Stimulated activated CD8-positive, alpha-beta memory T cell treated with anti-CD3 and anti-CD28 coated beads, Interleukin-15, amount 100 ng/mL, for 4 hours (primary cell): ENCODE measurements at places on chromosomes 16 and 17.

DNA sequence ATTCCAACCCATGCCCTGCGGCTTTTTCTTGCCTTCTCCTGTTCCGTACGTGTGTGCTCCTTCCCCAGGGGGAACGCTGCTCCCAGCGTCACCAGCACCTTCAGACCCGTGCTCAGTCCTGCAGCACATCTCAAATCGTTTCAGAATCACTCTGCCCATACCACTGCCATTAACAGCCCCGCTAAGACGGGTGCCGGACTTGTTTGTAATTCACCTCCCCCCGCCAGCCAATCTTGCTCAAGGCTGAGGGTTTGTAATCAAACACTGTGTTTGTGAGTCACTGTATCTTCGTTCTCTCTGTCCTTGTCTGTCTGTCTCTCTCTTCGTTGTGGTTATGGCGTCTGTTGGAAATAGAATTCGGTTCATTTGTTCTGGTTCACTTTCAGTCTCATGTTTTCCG is 17.3 kb downstream of the CARD14 start:
- DNase-seq: no peak

- no peak for DNase-seq
Observed at GRCh38 chr16:73308771-73309170, 260.8 kb upstream of the ZFHX3 start.

DNA sequence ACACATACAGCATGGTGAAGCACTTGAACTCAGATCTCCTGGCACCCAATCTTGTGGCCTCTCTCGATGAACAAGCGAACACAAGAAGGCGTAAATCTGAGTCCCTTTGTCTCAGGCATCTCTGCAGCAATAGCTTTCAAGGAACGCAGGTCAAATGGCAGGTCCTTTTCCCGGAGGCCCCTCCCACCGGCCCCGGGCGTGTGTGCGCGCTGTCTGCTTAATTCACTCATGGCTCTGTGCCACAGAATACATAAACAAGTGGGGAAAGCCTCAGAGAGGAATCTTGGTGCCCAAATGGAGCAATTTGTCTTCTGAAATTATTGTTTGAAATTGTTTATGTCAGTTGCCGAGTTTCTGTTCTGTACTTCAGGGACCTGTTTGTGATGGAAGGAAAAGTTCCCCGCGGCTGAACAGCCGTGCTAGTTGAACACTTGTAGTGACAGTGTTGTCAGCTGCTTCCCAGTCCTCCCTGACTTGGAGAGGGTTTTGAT is 14.8 kb downstream of the MYOCD start:
- DNase-seq: no peak

DNA sequence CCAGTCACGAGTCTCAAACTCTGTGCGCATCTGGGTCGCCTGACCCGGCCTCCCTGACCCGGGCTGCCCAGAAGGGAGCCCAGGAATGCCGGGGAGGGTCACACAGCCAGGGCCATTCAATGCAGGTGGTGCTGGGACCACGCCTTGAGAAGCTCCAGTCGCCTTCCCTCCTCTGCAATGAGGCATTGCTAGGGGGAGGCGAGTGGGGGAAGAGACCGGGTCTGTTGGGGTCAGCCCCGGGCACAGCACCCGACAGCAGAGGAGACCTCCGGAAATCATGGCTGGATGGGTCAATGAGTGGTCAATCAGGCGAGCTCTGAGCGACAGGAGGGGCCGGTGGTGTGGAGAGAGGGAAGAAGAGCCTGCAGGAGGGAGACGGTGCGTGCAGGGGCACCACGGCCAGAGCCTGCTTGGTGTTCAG is 13.3 kb downstream of the JPH3 start:
- DNase-seq: no peak

DNA sequence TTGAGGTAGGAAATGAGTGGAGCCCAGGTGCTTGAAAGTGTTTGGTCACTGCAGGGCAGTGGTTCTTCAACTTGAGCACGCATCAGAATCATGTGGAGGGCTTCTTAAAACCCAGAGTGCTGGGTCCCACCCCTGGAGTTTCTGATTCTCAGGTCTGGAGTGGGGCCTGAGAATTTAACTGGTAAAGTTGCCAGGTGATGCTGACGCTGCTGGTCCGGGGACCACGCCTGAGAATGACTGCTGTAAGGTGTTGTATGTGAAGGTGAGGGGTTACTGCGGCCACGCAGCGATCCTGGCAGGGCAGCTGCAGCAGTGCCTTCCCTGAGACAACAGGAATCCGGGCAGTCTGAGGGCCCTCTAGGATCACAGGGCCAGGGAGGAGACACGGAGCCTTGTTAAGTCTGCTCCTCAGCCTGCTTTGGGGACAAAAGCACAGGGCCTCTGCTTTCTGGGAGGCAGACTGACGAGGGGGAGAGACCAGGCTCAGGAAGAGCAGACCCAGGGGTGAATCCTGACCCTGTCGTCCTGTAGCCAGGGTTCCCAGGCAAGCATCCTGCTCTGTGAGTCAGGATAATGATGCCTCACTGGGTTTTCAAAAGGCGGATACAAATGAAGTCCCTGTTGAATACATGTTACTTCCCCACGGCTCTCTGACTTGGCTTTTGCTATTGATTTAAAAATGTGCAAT is 16.2 kb downstream of the CCDC42 start:
- DNase-seq: no peak

- no peak for DNase-seq
Observed at GRCh38 chr17:47254403-47254943, 846 bp downstream of the ITGB3 start.

- no peak for DNase-seq
Observed at GRCh38 chr17:43549496-43549895, 3.4 kb upstream of the ETV4 start.

DNA sequence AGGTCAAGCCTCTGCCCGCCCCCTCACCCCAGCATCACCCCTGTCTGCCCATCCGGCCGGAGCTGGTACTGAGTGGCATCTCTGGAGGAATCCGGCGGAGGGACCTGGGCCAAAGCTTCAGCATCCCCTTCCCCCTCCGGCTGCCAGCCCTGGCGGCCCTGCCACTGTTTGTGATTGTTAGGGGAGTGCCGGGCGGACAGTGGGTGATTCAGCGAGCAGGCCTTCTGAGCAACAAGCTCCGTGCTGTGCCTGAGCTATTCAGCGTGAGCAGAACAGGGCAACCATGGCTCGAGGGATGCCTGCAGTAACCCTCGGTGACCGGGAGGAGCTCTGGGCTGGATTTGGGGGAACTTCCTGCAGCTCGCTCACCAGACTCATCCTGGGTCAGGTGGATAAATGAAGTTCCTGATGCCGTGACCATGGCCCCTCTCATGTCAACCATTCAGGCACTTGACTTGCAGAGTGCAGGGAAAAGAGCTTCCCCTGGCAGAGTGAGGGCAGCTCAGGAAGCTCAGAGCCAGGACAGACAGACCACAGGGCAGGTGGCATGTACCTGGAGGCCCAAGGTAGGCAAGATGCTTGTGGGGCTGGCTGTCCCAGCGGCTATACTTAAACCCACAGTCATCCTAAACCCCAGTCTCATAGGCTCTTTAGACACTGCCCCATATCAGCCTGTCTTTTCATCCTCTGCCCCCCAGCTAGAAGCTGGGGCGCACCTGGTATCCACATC is 24.3 kb upstream of the MLKL start:
- DNase-seq: no peak

- DNase-seq: no peak
Observed at GRCh38 chr16:626787-627453, 3.9 kb upstream of the WFIKKN1 start.

- no peak for DNase-seq
Observed at GRCh38 chr16:457732-458400, 32.4 kb downstream of the RAB11FIP3 start.

DNA sequence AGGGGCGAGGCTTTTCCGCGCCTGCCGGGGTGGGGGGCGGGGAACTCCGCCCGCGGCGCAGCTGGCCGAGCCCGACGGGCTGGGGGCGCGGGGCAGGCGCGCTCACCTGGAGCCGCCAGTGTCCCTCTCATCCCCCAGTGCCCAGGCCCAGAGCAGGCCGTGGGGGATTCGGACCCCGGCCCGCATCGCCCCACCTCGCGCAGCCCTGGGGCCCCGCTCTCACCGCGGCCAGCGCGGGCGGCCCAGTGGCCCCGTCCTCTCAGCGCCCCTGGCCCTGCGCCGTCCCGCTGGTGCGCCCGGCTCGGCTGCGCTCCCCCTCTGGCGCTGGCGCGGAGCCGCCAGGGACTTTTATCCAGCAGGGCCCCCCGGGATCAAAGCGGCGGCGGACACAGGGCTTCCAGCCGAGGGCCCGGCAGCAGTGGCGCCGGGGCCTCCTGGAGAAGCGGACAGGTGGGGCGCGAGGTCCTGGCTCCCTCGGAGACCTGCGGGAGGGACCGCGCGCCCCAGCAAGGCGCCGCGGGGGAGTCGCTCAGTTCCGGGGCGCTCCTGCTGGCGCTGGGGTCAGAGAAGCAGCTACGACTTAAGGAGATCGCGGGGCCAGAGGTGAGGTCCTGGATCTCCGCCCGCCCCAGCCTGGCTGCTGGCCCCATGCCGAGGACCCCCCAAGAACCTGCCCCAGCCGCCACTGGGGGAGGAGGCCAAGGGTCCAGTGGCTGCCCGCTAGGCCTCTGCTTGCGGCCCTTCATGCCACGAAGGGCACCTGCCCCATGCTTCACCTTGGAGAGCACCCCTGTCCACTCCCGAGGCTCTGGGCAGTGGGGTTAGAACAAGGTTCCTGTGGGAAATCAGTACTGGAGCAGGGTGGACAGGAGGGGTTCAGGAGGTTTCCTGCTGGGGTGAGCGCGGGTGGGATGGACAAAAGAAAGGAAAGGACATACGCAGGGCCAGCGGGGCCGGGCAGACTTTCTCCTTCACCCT is 823 bp upstream of the NOTUM start:
- no peak for DNase-seq

DNA sequence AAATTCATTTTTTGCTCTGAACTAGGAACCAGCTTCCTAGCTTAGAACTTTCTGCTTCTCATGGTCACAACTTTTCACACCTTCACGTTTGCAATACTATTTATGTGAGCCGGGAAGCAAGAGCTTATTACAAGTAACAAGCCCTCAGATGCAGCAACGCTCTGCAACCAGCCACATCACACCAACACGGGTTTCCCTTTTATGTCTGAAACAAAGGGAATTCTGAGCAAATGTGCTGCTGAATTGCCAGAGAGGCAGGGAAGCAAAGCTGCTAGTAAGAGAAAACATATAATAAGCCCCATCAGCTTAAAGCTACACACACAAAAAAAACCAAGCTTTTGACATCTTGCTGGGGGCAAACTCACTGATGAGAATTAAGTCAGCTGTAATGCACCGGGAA is 122.2 kb downstream of the SLC39A11 start:
- DNase-seq: no peak

- no peak for DNase-seq
Observed at GRCh38 chr17:604765-605164, 109.9 kb downstream of the VPS53 start.

- no peak for DNase-seq
Observed at GRCh38 chr17:74527081-74527480, 4.2 kb downstream of the CD300LB start.

- no peak for DNase-seq
Observed at GRCh38 chr17:7219229-7219811, 316 bp downstream of the DLG4 start.

DNA sequence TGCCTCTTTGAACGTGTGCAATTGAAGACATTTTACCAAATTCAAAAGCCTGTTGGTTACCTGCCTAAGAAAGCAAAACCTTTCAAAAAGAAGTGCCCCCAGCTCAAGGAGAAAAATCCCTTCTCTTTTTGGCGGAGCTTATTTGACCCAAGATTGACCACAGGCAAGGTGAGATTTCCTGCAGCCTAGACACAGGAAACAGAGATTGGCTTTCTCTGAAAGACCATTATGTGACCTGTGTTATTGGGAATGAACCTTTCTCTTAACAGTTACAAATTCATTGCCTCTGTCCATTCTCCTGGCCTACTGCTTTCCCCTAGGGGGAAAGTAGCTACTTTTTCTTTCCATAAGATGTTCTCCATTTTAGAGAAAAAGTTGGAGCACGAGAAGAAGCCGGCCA is 42.1 kb upstream of the MAF start:
- DNase-seq: no peak

- DNase-seq: no peak
Observed at GRCh38 chr17:50194934-50195865, 6.2 kb downstream of the COL1A1 start.

GRCh38 chr16:82852388-82853008 is 225.7 kb downstream of the CDH13 start:
- no peak for DNase-seq

- no peak for DNase-seq
Observed at GRCh38 chr17:67139784-67140665, 95.7 kb downstream of the CACNG1 start.

DNA sequence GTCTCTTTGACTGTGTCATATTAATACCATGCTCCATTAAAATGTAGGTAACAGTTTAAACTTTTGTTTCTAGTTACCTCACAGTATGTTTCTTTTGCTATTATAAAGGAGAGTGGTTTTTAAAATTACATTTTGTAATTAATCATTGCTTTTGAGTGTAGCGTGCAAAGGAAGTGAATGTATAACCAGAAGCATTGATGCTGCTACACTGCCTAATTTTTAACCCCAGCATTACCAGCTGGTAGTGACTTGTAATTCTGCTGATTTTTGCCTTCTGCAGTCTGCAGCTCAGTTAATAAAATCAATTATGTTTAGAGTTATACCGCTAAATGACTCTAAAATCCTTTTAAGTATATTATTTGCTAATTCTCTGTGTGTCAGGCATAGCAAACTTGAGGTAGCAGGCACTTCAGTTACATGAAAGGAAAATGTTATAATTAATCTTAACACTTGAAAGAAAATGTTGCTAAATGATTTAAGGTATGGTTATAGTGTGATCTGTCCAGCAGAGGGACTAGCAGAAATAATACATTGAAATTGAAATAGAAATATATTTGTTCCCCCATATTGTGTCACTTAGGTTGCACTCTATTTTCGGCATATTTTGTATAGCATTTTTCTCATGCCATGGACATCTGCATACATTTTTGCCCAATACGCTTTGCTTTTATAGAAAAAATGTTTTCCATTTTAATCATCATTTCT is 388.5 kb downstream of the CNTNAP4 start:
- DNase-seq: no peak
